ENCODE measurements at places on chromosomes 11 and 22.
A peak's percentile ranks its signal among the peaks of the same experiment; 100 is the strongest.

DNA sequence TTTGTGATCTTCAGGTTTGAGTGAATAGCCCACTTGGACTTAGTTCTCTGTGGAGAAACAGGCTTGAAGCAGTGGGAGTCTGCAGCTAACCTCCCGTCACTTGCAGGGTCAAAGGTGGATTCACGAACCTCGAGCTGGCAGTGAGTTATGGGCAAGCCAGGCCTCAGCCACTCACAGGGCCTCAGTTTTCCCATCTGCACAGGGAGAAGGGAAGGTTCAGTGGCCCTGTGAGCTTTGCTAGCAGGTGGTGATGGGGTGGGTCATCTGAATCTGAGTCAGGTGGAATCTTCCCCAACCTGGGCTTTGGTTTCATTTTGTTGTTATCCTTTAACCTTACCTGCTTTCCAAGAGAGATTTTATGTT, 86.6 kb upstream of the GRIK4 start:
- no peak for DNase-seq

DNA sequence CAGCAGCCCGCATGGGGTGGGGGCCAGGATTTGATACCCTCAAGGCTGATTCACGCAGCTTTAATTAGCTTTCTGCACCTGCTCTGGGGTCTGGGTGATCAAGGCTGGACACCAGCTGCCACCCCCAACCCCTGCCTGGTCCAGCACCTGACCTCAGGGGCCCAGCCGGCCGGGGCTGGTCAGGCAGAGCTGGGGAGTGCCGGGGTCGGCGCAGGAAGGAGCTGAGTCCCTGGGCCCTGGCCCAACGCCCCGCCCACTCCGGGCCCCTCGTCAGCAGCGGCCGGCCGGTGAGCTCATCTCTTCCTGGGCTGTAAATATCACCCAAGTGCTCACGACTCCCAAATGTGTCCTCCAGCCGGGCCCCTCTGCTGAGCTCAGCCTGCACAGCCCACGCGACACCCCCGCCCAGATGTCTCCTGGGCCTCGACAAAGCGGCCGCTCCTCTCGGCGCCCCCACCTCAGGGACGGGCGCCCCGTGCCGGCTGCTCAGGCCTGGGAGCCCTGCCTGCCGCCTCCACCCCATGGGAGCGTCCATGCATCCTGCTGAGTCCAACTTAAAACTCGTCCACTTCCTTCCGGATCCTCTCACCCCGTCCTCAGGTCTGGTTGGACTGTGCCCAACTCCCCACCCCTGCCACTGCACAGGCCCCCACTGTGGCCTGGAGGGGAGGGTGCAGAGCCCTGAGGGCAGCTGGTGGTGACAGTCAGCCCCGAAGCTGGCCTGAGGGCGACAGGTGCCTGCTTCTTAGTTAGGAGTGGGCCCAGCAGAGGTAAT, 29.0 kb downstream of the RTN4R start:
- DNase-seq = peak; percentile 75

DNA sequence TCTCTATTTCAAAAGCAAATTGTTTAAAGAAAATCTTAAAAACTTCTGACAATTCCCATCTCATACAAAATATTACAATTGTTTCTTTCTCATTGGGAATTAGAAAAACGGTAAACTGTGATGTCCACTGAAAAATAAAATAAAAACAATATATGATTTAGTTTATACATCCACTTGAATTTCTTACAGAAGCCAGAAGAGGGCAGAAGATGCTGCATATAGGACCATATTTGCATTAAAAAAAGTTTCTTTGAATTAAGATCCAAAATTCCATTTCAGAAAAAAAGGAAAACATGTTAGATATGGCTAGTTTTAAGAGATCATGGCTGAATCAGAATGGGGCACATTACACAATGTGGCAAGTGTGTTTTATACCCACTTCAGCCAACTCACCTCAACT, 39.3 kb upstream of the LRRC4C start:
- no peak for DNase-seq

DNA sequence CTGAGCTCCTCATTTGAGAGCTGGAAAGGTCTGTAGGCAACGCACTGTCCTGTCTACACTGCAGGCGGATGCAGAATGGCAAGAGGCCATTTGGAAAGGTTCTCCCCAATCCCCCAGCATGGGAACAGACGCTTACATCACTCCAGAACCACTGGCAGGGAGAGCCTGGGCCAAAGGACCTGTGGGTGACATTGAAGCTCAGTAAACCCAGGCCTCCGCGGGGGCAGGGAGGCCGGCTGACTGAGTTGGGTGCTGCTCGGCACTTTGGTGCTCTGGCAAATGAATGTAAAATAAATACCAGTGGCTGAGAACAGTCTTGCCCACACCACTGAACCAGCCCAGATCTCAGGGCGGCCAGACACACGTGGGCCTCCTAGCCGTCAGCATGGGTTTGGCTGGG, 22.4 kb downstream of the TOM1 start:
- no peak for DNase-seq

- DNase-seq = no peak
Measured at GRCh38 chr11:7222619-7223018, 29.1 kb upstream of the SYT9 start.

DNA sequence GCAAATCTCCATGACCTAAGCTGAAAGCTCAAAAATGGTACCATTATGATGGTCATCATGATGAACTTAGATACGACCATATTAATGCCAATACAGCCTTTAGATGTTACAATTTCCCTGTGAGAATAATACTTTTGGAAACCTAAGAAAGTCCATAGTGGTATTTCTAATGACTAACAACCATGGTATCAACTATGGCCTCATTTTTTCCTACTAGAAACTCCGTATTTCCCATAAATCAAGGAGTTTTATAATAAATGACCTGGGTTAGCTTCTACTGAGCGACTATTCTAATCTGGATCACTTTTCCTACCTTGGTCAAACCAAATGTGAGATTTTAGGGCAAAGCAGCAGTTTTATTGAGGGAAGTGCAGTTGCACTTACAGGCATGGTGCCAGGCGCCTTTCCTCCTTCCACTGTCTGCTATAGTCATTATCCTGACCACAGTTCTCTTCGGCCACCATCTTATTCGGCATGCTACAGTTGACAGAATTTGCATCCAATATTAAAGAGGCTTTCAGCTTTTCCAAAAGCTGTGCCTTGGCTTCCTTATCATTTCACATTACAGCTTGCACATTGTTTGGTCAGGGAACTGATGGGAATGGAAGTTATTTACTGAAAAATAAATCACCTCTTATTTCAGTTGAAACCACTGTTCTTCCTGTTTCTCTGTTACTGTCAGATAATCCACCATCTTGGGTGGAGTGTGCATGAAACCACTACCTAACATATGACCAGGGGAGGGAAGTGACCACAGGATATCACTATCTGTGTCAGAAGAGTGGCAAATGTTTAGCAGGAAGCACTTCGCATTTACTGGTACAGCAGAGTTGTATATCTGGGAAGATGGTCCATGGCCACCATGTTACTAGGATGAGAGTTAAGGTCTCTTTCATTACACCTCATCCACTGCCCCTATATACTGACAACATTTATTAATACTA, 74.5 kb upstream of the PICALM start:
- no peak for DNase-seq

DNA sequence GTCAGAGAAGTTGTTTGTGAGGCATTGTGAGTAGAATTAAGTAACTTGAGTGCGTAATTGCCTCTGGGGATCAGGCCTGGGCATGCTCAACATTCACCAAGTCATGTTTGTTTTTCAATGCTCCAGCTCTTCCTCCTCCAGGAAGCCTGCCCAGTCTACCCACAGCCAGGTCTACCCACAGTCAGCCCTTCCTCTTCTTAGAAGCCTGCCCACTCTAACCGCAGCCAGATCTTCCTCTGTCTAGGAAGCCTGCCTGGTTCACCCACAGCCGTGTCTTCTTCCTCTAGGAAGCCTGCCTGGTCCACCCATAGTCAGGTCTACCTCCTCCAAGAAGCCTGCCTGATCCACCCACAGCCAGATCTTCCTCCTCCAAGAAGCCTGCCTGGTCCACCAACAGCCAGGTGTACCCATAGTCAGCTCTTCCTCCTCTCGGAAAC, 25.0 kb downstream of the LRP5 start:
- DNase-seq = no peak

DNA sequence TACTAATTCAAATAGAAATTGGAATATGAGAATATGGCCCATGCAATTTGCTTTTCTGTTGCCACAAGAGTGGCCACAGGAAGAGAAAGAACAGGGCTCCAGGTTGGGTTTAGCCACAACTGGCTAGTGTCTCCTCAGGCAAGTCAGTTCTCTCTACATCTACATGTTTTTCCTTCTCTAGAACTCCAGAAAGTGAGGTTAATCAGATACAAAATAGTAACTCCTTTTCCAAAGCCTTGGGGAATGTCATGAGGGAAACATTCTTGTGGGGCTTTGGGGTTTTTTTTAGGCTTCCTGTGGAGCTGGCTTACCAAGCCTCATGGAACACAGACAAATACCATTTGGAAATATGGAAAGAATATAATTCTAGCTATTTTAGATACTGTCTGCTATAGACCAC, 161.6 kb downstream of the NAV2 start:
- no peak for DNase-seq

DNA sequence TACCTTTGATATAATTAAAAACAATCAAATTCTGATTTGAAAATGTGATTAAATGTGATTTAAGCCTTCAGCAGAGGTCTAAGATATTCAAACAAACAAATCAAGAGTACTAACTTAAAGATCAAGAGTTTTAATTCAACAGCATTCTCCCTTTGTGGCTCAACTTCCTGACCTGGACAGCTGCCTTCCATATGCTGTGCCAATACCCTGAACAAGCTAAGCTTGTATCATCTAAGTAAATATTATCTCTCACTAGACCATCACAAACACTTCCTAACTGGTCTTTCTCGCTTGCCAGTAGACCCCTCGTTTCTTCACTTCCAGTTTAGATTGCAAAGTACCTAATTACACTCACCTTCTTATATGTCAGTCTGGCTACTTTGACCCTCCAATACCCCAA, 35.9 kb upstream of the P4HA3 start:
- DNase-seq = no peak

- DNase-seq = no peak
Measured at GRCh38 chr11:36458129-36458915, 51.8 kb downstream of the TRAF6 start.

Data from occipital lobe (tissue), 3 donors.